IMR-90 (cell line): ENCODE measurements at places on chromosomes 4 and X. TPM values are rescaled to one million over a fixed set of nuclear protein-coding genes. Genes with fewer than 3 reads are reported as not detected.

DNA sequence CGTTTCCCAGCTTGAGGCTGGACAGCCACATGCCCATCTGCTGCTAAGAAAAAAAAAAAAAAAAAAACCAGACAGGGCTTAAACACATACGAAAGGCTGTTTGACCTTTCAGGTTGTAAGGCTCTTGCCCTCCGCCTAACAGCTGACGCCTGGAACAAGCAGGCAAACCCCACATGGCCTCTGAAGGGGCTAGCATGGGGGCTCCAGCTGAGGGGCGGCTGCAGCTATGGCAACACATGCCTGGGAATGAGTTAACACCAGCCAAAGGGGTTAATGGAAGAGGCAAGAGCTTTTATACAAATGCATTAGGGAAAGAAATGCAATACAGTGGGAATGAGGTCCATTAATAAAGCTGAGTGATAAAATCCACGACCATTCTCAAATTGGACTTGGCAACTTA lies 183.6 kb downstream of the ENOX2 start:
- DNase-seq, result no peak

GRCh38 chrX:129925305-129926092 lies 19.5 kb downstream of the UTP14A start:
- DNase-seq, result peak; percentile 81

DNA sequence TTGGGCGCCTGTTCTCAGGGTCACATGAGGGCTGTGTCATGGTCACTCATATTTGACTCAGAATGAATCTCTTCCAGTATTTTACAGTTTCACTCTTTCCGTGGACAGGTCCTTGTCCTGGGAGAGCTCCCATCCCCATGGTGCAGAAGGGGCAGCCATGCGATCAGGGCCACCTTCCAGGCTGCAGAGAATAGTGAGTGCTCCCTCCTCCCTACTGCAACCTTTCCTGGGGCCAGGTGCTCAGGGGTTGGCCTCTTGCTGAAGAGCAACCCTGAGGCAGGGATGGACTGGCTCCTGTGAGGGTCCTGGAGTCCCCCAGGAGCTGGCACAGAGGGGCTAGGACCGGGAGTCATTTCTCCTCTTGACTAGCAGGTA lies 108.4 kb downstream of the ABLIM2 start:
- DNase-seq, result no peak

DNA sequence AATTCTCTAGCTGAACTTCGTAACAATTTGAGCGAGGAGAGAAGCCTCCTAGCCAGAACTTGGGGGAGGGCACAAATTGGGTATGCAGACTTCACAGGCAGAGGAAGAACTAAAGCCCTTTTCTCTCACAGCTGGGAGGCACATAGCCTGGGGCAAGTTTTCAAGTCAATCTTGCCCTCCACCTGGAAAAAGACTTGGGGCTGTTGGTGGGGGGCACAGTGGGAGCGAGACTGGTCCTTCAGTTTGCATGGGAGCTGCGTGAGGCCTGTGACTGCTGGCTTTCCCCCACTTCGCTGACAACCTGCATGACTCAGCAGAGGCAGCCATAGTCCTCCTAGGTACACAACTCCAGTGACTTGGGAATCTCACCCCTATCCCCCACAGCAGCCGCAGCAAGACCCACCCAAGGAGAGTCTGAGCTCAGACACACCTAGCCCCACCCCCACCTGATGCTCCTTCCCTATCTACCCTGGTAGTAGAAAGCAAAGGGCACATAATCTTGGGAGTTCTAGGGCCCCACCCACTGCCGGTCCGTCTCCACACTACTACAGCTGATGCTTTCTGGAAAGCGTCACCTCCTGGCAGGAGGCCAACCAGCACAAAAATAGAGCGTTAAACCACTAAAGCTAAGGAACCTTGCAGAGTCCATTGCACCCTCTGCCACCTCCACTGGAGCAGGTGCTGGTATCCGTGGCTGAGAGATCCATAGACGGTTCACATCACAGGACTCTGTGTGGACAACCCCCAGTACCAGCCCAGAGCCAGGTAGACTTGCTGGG lies 160.8 kb downstream of the CBLL2 start:
- no peak for DNase-seq

- DNase-seq, result peak; percentile 49
These were observed 59.7 kb downstream of the SH3BGRL start for GRCh38 chrX:81261576-81261975.

DNA sequence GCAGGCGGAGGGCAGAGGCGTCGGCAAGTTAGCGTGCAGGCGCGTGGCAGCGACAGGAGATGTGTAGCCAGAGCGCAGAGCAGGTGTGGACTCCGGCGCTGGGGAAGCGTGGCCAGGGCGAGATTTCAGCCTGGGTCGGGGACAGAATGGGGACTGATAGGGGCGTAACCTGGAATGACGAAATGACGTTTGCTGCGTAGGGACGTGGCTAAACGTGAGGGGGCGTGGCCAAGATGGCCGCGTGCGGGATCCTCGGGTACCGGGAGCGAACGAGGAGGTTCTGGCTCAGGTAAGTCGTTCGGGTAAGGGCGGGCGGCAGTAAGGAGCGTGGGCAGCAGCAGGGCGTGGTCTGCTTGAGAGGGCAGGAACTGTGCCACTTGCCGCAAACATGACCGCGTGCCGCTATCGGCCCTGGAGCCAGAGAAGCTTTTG lies 10.9 kb upstream of the CLTRN start:
- DNase-seq, result no peak

GRCh38 chrX:38465686-38466085 lies 95.7 kb upstream of the TSPAN7 start:
- no peak for DNase-seq

DNA sequence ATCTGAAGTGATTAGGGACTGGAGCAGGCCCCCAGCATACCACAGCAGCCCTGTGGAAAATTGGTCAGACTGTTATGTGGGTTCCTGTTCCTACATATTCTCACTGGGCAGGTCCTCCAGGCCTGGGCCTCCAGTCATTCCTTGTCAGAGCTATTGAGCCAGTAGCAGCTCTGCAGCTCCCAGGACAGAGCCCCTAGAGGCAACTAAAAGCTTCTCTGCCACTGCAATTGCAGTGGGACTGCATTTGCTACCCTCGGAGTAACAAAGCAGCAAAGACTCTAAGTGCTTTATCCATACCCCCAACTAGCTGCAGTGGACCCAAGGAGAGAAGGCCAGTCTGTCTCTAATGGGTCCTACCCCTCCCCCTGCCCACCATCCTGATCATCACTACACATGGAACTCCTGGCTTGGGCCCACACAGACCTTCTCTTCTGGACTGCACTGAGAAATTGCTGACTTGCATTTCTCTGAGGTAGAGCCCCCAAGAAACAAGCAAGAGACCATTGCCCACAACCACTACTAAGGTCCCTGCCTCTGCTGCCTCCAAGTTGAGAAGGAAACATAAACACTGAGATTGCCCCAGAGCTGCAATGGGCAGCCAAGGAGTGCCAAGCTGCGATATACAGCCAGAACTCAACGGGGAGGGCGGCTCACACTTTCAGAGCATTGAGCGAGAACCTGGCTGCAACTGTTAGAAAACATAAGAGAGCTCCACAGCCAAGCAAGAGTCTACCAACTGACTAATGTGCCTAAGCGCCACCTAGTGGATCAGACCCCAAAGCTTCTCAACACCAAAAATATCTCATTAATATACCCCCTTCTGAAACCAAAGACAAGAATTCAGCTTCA lies 738.7 kb upstream of the NDST4 start:
- no peak for DNase-seq

GRCh38 chrX:97234471-97235081 lies 350.9 kb downstream of the RPA4 start:
- no peak for DNase-seq

GRCh38 chr4:145618210-145618931 lies 814 bp upstream of the MMAA start:
- DNase-seq, result no peak

GRCh38 chrX:107025545-107025944 lies 25.5 kb upstream of the MORC4 start:
- DNase-seq, result peak; percentile 24

- DNase-seq, result peak; percentile 74
These were observed 29.2 kb downstream of the HTT-AS start for GRCh38 chr4:3044870-3045819.

DNA sequence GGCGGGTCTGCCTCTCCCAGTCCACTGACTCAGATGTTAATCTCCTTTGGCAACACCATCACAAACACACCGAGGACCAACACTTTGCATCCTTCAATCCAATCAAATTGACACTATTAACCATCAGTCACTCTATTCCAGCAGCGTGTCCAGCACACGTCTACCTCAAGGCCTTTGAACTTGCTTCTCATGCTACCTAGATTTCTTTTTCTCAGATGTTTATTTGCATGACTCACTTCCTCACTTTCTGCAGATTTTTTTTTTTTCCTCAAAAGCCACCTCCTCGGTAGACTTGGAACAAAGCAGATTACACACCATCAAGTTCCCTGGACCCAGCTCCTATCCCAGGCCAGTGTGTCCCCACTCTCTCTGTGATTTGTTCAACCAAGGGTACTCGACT lies 49.5 kb downstream of the SUPT20HL2 start:
- peak; percentile 13 for DNase-seq

DNA sequence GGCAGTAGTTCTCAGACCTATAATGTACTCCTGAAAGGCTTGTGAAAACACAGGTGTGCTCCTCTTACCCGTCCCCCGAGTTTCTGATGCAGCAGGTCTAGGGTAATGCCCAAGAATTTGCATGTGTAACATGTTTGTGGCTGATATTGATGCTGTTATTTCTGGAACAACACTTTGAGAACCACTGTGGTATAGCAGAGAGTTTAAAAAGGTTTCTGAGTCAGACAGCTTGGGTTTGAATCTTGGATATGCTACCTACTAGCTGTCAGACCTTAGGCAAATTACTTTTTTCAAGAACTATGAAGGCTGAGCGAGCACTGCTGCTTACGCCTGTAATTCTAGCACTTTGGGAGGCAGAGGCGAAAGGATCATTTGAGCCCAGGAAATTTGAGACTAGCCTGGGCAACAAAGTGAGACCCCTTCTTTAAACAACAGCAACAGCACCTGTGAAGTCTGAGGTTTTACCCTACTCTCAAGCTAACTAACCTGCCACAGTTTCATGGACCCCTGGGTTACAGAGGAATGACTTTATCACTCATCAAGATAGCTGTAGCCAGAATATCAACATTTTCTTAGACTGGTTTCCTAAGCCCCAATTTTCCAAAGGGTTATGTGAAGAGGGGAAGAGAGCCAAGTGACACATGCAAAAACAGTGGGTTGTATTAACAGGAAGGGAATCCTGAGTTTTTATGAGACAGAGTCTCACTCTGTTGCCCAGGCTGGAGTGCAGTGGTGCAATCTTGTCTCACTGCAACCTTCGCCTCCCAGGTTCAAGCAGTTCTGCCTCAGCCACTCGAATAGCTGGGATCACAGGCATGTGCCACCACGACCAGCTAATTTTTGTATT lies 5.1 kb downstream of the AFF1 start:
- peak; percentile 60 for DNase-seq

GRCh38 chr4:165379678-165380064 lies 863 bp downstream of the CPE start:
- no peak for DNase-seq

- peak; percentile 83 for DNase-seq
These were observed 84.4 kb downstream of the STOX2 start for GRCh38 chr4:183989461-183989860.

DNA sequence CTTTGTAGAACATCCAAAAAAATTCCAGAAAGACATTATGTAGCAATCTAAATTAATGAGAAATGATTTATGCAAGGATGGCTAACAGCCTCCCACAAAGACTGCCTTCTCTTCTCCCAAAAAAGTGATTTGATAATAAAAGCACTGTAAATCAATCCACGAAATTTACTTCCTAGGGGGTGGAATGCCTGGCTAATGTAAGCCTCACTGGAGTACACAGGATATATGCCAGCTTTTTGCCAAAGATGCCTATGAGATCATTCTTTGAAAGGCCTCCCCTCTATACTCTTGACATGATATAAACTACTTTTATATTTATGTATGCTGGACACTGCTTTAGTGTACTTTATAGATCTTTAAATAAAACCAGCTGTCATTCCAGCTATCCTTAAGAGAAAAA lies 211.1 kb downstream of the ADAMTS3 start:
- no peak for DNase-seq

DNA sequence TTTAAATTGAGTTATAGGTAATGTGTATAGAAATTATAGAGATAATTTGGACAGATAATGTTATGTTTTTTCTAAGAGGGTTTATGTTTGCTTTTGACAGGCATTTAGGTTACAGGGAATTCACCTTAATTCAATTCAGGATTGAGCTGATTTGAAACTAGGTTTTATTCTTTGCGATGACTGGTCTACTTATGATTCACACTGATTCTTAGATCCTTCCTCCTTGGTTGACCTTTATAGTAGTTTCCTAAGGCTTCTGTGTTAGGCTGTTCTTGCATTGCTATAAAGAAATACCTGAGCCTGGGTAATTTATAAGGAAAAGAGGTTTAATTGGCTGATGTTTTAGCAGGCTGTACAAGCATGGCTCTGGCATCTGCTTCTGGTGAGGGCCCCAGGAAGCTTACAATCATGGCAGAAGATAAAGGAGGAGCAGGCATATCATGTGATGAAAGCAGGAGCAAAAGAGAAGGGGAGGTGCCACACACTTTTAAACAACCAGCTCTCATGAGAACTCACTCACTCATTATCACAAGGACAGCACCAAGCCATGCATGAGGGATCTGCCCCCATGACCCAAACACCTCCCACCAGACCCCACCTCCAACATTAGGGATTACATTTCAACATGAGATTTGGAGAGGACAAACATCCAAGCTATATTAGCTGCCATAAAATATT lies 155.0 kb upstream of the SFRP2 start:
- DNase-seq, result no peak

GRCh38 chr4:183872531-183872930 lies 32.6 kb upstream of the STOX2 start:
- DNase-seq, result peak; percentile 16

DNA sequence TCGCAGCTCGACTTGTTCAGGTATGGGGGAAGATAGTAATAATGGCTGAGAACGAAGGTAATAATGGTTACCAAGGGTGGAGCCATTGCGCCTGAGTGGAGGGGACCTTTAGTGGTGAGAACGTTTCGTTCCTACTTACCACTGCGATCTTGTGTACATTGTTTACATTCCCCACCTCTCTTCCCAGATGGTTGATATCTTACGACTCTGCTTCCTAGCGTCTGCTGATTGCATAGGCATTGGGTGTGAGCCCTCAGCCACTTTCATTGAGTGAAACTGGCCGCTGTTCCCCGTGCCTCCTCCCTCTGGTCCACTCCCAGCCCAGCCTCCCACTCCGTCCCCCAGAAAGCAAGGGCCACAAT lies 850 bp downstream of the IGBP1 start:
- DNase-seq, result peak; percentile 34

Gene HMGB3
- 14.7 and 23.3 TPM in 2 replicates for total RNA-seq

Gene MAGEB10
- not detected in 2 replicates for total RNA-seq

Gene GSX2
- not detected in 2 replicates for total RNA-seq

Gene LSM6
- total RNA-seq, result 13.4 and 33.1 TPM in 2 replicates

Gene RBM46
- total RNA-seq, result not detected in 2 replicates

Gene BEX5
- total RNA-seq, result not detected in 2 replicates

Gene IL13RA2
- total RNA-seq, result under 0.01 and 0.28 TPM in 2 replicates

Gene STATH
- not detected in 2 replicates for total RNA-seq

Gene RPS3A
- 1,618 and 2,908 TPM in 2 replicates for total RNA-seq

Gene IQCM
- total RNA-seq, result not detected in 2 replicates

Gene PPBP
- total RNA-seq, result not detected in 2 replicates

Gene SLC10A6
- total RNA-seq, result not detected in 2 replicates

Gene DCLK2
- total RNA-seq, result 10.8 and 11.3 TPM in 2 replicates

Gene GPC3
- total RNA-seq, result not detected in 2 replicates

Gene MAGEA4
- not detected in 2 replicates for total RNA-seq
